Memory B cell (primary cell): ENCODE measurements at places on chromosomes 7 and 10.

- H3K36me3 ChIP-seq: no peaks in the 10 kb centered on the region
- H3K4me3 ChIP-seq: no peak overlapping the region
- no peak for DNase-seq
- H3K27ac ChIP-seq: no peak overlapping the region
- peaks cover 3% of the 10 kb centered on the region for H3K4me1 ChIP-seq
- peaks cover 2% of the 10 kb centered on the region for H3K27me3 ChIP-seq
These were observed 250.3 kb downstream of the SNX13 start for GRCh38 chr7:17690030-17690429.

DNA sequence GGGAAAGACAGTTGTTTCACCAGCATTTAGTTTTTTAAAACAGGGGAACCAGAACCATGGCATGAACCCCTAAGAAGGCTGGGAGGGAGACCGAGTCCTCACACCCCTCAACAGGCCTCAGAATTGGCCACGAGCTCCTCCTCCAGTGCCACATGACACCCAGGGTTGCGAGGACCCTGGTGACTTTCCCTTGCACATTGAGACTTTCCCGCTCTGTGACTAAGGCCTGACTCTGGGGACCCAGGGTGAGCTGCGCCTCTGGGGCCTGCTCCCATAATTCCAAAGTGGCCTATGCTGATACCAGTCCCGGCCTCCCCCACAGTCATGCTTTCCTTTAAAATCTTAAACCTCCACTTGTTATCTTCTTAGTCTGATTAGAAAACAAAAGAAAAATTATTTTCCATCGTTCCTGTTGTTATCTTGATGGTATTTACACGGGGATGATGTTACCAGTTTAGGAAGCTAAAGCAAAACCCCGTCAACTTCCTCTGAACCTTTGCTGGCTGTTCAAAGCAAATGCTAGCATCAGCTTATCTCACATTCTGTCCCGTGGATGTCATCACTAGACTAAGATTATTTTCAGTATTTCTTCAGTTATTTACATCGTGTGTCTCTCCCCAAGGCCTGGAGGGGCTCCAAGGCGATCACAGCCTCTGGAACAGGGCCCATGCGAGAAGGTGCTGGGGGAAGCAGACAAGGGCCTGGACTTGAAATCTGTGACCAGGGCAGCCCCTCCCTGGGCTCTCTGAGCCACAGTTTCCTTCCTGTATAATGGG lies 42.1 kb downstream of the FAM53B start:
- DNase-seq: no peak
- H3K4me1 ChIP-seq: peaks cover 85% of the 10 kb centered on the region
- H3K27me3 ChIP-seq: no peaks in the 10 kb centered on the region
- H3K27ac ChIP-seq: peak overlapping the region; percentile 95
- H3K4me3 ChIP-seq: peak overlapping the region; percentile 62

DNA sequence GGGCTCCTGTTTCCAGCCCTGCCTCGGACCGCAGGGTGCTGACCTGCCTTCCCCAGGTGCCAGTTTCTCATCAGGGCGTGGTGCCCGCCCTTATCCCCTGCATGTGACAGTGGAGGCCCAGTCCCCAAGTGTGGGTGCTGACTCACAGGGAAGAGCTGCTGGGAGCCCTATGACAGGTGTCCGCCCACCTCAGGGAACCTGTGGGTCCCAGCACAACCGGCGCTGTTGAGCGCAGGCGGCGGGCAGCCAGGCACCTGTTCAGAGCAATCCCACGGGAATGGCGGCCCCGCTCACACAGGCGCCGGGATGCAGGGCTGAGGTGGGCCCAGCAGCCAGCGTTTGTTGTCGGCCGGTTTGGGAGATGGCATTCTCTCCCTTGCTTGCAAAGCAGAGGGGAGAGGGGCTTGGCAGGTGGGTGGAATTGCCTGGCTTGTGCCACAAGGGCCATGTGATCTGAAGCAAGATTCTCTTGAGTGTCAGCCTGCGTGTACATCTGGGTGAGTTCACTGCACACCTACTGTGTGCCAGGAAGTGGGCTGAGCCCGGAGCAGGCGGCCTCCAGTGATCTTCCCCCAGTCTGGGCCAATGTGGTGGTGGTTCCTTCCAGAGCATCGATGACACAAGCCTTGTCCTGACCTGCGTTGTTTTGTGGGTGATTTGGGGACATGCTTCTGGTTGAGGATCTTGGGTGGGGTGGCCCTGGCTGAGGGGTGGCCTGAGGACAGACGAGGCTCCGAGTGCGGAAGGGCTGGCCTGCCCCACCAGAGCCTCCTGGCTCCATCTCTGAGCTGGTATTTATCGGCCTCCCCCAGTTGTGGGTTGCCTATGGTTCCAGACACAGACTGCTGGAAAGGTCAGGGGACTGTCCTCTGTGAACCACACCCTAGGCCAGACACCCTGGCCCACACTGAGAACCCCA lies 2.4 kb downstream of the PWWP2B start:
- peak overlapping the region; percentile 71 for H3K27ac ChIP-seq
- H3K4me1 ChIP-seq: peaks cover 45% of the 10 kb centered on the region
- H3K27me3 ChIP-seq: no peaks in the 10 kb centered on the region

DNA sequence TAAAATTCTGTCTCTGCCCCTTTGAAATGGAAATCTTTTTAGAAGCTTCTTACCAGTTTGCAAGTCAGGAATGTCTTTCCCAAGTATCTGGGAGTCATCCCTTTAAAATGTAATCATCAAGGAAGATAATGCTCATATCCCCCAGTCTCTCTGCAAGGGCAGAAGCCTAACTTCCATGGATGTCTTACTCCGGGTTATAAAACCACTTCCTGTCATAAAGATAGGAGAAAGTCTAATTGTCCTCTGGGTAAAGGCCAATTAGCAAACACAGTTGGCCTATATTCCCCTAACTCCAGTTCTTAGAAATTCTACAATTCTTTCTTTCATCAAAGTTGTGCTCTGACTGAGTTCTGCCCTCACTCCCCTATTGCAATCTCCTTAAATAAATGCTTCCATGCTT lies 1631.5 kb upstream of the LRRTM3 start:
- H3K4me3 ChIP-seq: no peak overlapping the region
- no peaks in the 10 kb centered on the region for H3K4me1 ChIP-seq
- no peak overlapping the region for H3K27ac ChIP-seq
- no peaks in the 10 kb centered on the region for H3K27me3 ChIP-seq
- H3K36me3 ChIP-seq: no peaks in the 10 kb centered on the region
- DNase-seq: no peak
